Cortex of kidney (tissue), 1 donor: ENCODE measurements at places on chromosomes 1 and 21.

DNA sequence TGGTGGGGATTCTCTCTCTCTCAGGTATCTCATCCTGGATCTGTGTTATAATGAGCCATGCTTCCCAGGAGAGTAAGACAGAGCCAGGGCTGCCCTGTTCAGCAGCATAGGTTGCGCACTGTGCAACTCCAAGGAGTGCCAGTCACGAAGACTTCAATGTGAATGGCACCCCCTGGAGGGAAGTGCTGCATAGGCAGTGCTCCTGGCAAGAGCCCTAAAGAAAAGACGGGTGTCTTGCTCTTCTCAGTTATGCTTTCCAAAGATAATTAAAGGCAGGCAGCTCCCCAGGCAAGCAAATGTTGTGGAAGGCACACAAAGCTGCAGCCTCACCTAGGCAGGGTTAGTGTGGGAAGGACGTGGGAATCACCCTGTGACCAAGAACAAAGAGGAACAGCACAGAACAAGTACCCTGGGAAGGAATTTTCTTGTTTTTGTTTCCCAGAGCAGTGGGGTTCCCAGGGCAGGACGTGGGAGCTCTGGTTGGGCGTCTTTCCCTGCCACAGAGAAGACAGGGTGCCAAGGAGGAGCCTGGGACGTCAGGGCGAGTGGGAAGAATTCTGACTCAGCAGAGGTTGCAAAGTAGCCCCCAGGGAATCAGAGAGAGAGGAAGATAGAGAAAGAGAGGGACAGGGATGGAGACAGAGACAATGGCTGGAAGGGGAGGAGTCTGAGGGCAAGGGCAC is 120.9 kb downstream of the KCNN3 start:
- no peak for DNase-seq

- no peak for DNase-seq
Observed at GRCh38 chr1:32464191-32464715, 619 bp upstream of the ZBTB8B start.

DNA sequence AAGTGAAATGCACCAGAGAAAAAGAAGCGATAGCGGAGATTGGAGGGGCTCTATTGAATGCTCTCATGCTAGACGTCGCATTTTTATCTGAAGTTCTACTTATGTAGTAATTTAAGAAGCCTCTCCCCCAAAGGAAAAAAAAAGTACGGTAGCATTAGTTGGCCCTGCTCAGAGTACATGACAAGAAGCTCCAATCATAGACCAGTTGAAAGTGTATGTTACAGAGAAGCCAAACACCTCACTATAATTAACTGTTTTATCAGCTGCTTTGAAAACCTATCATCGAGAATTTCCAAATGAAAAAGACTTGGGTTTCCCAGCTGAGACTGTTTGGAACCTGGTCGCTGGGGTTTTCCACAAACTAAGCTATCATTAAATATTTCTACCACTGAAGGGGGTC is 19.6 kb upstream of the OVAAL start:
- DNase-seq: no peak

DNA sequence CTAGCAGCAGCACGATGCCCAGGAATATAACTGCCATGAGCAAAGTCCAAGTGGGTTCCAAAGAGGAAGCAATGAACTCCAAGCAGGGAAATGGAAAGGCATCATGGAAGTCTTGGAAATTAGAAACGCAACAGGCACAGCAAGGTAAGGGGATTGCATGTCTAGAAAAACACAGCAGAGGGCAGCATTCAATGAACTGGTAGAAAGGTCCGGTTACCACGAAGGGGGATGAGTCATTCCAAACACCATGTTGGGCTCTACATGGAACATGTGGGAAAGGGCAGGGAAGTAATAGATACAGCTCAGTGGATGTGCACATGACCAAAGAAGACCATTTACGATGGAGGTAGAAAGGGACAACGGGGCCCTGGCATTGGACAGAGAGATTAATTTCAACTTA is 36.4 kb downstream of the RXRG start:
- no peak for DNase-seq

- DNase-seq: no peak
Observed at GRCh38 chr1:191971447-191971846, 186.8 kb upstream of the RGS18 start.

- DNase-seq: no peak
Observed at GRCh38 chr1:198967566-198967965, 328.7 kb downstream of the PTPRC start.

- DNase-seq: no peak
Observed at GRCh38 chr1:185835191-185835590, 101.0 kb downstream of the HMCN1 start.

DNA sequence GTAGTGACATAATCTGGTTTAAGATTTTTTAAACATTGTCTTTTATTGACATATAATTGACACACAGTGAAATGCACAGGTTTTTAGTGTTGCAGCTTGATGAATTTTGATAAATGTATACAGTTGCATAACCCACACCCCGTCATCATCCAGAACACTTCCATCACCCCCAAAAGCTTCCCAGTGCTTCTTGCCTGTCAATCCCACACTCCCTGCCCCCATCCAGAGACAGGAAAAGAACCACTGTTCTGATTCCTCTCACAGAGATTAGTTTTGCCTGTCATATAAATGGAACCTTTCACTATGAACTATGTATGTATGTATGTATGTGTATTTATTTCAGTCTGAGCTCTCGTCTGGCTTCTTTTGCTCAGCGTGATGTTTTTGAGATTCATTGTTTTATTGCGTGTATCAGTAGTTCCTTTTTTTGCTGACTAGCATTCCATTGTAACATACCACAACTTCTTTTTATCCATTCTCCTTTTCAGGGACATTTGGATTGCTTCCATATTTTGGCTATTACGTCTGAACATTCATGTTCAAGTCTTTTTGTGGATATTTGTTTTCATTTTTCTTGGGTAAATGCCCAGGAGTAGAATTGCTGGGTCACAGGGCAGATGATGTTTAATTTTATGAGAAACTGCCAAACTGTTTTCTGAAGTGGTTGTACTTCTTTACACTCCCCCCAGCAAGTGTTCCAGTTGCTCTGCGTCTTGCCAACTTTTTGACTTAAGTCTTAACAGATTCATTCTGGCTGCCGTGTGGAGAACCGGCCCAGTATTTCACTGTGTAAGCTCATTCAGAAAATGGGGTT is 8.7 kb downstream of the UBIAD1 start:
- no peak for DNase-seq

DNA sequence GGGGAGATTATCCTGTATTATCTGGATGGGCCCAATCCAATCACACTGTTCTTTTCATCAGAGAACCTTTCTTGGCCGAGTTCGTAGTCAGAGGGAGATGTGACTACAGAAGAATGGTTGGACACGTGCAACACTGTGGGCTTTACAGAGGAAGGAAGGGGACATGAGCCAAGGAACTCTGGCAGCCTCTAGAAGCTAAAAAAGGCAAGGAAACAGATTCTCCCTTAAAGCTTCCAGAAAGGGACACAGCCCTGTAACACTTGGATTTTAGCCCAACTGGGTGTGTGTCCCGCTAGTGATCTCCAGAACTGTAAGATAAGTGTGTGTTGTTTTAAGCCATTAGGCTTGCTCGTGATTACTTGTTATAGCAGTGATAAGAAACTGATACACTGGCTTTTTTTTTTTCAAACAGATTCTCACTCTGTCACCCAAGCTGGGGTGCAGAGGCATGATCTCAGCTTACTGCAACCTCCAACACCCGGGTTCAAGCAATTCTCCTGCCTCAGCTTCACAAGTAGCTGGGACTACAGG is 53.9 kb upstream of the FBXO28 start:
- DNase-seq: no peak

DNA sequence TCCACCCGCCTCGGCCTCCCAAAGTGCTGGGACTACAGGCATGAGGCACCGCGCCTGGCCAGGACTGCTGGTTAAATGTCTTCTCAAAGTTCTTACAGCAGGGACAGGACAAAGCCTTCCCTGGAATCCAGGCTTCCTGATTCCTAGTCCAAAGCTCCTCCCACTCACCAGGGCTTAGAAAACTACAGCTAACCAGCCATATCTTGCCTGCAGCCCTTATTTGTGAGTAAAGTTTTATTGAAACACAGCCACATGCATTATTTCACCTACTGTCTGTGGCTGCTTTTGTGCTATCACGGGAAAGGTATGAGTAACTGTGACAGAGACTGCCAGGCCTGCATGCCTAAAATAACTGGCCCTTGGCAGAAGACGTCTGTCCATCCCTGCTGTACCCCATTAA is 24.4 kb downstream of the TMCO4 start:
- no peak for DNase-seq
